Glutamatergic neuron (in vitro differentiated cells): ENCODE measurements at places on chromosomes 12 and 14. TPM values are rescaled to one million over a fixed set of nuclear protein-coding genes. Genes with fewer than 3 reads are reported as not detected.

- H3K27me3 ChIP-seq = peaks cover 2% of the 10 kb centered on the region
- DNase-seq = no peak
- H3K36me3 ChIP-seq = no peaks in the 10 kb centered on the region
- peaks cover 3% of the 10 kb centered on the region for H3K4me1 ChIP-seq
- no peak overlapping the region for H3K4me3 ChIP-seq
- no peak overlapping the region for H3K27ac ChIP-seq
These were observed 100.6 kb downstream of the HEATR5A start for GRCh38 chr14:31319701-31320100.

- no peaks in the 10 kb centered on the region for H3K27me3 ChIP-seq
- DNase-seq = no peak
- H3K4me3 ChIP-seq = no peak overlapping the region
- H3K36me3 ChIP-seq = no peaks in the 10 kb centered on the region
These were observed 58.4 kb downstream of the DCAF5 start for GRCh38 chr14:69094481-69094880.

DNA sequence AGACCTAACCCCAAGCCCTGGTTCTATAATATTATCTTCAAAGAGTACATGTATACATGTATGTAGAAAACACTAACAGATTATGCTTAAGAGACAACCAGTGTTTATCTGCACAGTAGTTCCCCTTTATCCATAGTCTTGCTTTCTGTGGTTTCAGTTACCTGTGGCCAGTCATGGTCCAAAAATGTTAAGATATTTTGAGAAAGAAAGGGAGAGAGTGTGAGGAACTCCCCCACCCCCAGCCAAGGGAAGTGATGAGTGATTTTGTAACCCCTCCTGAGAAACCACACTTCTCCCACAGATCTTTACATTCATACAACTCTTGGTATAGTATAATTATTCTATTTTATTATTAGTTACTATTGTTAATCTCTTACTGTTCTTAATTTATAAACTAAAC, 77.3 kb upstream of the CNTN1 start:
- no peak for DNase-seq
- no peak overlapping the region for H3K27ac ChIP-seq
- no peaks in the 10 kb centered on the region for H3K36me3 ChIP-seq
- H3K4me1 ChIP-seq = peaks cover 10% of the 10 kb centered on the region

DNA sequence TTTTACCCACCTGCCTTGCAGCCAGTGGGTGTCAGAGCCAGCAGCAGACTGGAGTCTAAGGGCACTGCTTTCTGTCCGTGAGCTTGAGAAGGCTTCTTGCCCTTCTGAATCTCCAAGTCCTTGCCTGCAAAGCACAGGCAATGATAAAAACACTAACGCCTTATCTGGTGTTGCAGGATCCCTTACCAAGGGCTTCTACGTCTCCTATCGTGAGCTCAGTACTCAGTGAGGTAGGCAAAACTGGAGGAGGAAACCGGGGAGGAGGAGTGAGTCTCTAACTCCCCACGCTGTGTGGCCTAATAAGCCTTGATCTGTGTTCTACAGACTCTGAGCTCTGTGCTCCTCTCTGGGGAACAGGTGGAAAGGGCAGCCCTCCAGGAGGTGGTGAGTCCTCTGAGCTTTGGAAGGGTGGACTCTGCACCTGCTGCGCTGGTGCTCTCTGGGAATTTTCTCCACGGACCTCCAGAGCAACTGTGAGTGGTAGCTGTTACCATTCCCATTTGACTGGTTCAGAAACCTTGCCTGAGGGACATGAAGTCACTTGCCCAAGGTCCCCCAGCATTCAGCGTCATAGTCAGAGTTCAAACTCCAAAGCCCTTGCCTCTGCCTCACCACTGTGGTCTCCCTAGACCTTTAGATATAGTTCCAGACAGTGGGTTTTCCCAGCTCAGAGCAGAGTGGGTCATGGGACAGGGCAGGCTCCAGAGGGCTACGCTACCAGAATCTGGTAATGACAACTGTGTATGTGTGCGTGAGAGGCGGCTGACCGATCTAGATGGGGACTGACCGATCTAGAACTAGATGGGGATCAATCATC, 7.0 kb upstream of the MARK3 start:
- H3K27ac ChIP-seq = no peak overlapping the region
- DNase-seq = no peak
- H3K4me1 ChIP-seq = no peaks in the 10 kb centered on the region
- peaks cover 6% of the 10 kb centered on the region for H3K27me3 ChIP-seq
- H3K4me3 ChIP-seq = no peak overlapping the region

GRCh38 chr14:103444837-103445524, 59.8 kb downstream of the MARK3 start:
- H3K36me3 ChIP-seq = no peaks in the 10 kb centered on the region
- H3K27ac ChIP-seq = no peak overlapping the region
- no peaks in the 10 kb centered on the region for H3K27me3 ChIP-seq
- H3K4me1 ChIP-seq = peaks cover 7% of the 10 kb centered on the region
- no peak overlapping the region for H3K4me3 ChIP-seq

- DNase-seq = no peak
- H3K27me3 ChIP-seq = peaks cover 5% of the 10 kb centered on the region
- H3K4me1 ChIP-seq = no peaks in the 10 kb centered on the region
- no peak overlapping the region for H3K4me3 ChIP-seq
- no peak overlapping the region for H3K27ac ChIP-seq
- no peaks in the 10 kb centered on the region for H3K36me3 ChIP-seq
These were observed 59.4 kb upstream of the TUNAR start for GRCh38 chr14:95817271-95817670.

DNA sequence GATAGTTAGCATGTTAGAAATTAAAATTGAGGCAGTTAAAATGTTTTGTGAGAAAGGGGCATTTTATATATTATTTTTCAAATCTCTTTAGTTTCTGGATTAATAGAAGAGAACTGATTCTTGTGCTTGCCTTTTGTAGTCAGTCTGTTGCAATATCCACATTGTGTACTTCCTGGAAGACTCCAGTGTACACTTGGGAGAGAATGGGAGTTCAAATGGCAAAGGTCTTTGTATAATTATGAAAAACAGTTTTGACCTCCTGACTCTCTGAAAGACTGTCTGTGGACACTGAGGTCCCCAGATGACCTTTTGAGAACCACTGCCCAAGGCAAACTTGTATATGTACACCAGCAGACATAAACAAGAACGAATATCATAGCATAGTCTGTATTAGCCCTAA, 12.1 kb downstream of the E2F7 start:
- H3K27ac ChIP-seq = no peak overlapping the region
- DNase-seq = no peak
- H3K4me3 ChIP-seq = no peak overlapping the region

DNA sequence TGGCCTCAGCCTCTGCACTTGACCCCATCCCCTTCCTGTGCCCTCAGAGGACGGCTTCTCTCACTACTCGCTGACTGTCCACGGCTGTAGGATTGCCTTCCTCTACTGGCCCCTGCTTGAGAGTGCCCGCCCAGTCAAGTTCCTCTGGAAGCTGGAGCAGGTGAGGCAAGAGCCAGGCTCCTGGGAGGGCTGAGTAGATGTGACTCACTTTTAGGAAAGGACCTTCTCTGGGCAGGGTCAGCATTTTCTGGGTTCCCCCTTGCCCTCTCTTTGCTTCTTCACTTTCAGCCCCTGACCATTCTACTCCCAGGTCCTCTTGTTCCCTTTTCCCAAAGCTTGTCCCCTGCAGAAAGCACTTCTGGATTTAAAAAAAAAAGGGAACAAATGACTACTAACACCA, 7.7 kb downstream of the CLSTN3 start:
- H3K4me3 ChIP-seq = no peak overlapping the region
- H3K27me3 ChIP-seq = peaks cover 18% of the 10 kb centered on the region
- no peaks in the 10 kb centered on the region for H3K4me1 ChIP-seq
- DNase-seq = no peak
- H3K27ac ChIP-seq = no peak overlapping the region
- H3K36me3 ChIP-seq = peaks cover 57% of the 10 kb centered on the region

- no peaks in the 10 kb centered on the region for H3K27me3 ChIP-seq
- DNase-seq = no peak
- peaks cover 7% of the 10 kb centered on the region for H3K36me3 ChIP-seq
- no peak overlapping the region for H3K27ac ChIP-seq
- peaks cover 7% of the 10 kb centered on the region for H3K4me1 ChIP-seq
- H3K4me3 ChIP-seq = no peak overlapping the region
These were observed 165.2 kb downstream of the BTG1 start for GRCh38 chr12:91980389-91980821.

DNA sequence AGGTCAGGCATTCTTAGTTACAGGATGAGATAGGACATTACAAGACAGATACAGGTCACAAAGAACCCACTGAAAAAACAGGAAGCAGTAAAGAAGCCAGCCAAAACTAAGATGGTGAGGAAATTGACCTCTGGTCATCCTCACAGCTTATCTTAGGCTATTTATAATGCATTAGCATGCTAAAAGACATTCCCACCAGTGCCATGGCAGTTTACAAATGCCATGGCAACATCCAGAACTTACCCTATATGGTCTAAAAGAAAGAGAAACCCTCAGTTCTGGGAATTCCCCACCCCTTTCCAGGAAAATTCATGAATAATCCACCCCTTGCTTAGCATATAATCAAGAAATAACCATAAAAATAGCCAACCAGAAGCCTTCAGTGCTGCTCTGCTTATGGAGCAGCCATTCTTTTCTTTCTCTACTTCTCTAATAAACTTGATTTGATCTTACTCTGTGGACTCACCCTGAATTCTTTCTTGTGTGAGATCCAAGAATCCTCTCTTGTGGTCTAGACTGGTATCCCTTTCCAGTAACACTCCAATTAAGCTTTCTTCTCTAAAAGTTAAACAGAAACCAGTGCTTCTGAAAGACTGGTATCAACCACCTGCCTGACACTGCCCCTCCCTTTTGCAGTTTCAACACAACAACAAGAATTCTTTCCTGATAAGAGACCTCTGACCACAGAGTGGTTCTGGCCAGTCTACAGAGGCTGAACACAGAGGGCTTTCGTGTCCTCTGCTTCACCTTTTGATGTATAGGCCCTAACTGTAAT, 86.9 kb downstream of the BCAT1 start:
- DNase-seq = no peak
- no peaks in the 10 kb centered on the region for H3K4me1 ChIP-seq
- H3K27me3 ChIP-seq = no peaks in the 10 kb centered on the region
- no peak overlapping the region for H3K27ac ChIP-seq
- H3K36me3 ChIP-seq = peaks cover 55% of the 10 kb centered on the region

GRCh38 chr14:76862546-76863282, 36.5 kb downstream of the LRRC74A start:
- peaks cover 2% of the 10 kb centered on the region for H3K4me1 ChIP-seq
- no peaks in the 10 kb centered on the region for H3K36me3 ChIP-seq
- no peak for DNase-seq
- H3K27ac ChIP-seq = no peak overlapping the region
- peaks cover 3% of the 10 kb centered on the region for H3K27me3 ChIP-seq

DNA sequence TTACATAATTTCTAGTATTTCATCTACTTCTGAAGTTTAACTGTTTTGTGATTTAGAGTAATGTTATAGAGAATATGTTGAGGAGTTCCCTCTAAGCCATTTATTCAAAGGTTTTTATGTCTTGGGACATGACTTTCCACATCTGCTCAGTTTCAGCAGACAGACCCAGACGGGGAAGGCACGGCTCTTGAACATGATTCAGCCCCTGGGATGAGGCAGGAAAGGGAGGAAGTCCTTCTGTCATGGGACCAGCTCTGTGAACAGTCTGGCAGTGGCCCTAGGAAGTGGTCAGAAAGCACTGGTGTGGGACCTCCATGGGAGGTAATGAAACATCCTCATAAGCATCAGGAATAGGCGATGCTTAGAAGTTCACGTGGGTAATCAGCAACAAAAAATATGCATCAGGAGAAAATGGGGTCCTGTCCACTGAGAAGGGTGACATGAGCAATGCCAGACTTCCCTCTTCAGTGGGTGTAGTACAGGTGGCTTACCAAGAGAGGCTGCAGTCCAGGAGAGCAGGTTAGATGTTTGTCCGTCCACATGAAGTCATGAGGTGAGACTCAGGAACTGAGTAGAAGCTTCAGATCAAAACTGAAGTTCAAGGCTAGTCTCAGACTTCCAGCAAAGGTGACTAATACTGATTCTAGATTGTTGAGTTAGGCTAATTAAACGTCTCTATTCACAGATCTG, 248.5 kb downstream of the IPO8 start:
- peaks cover 13% of the 10 kb centered on the region for H3K36me3 ChIP-seq
- H3K27me3 ChIP-seq = peaks cover 2% of the 10 kb centered on the region
- H3K27ac ChIP-seq = no peak overlapping the region
- DNase-seq = no peak
- H3K4me3 ChIP-seq = no peak overlapping the region
- H3K4me1 ChIP-seq = no peaks in the 10 kb centered on the region

DNA sequence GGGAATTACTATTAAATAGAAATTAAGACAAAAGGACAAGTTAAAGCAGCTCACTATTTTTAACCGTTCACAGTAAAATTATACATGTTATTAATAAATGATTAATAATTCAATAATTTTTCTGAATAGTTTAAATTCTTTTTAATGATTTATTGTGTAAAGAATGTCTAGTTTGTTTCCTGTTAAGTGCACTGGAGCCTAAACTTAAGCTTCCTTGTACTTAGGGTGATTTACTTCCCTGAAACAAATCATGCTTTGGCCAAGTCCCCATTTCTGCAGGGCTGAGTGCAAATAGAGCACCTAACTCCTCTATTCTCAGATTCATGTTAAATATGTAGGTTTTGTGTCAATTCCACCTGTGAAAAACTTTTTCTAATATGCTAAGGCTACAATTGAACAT, 188.9 kb upstream of the PDZRN4 start:
- no peak overlapping the region for H3K27ac ChIP-seq
- H3K4me1 ChIP-seq = no peaks in the 10 kb centered on the region
- no peak for DNase-seq

- no peak for DNase-seq
- no peaks in the 10 kb centered on the region for H3K36me3 ChIP-seq
- H3K4me1 ChIP-seq = no peaks in the 10 kb centered on the region
- H3K4me3 ChIP-seq = no peak overlapping the region
- H3K27me3 ChIP-seq = no peaks in the 10 kb centered on the region
- H3K27ac ChIP-seq = no peak overlapping the region
These were observed 426.0 kb downstream of the DAD1 start for GRCh38 chr14:22163051-22163450.

The ADAM21 gene
- not detected for total RNA-seq

The CELA1 gene
- not detected for total RNA-seq

The ASIC1 gene
- 451 TPM for total RNA-seq

The DPY19L2 gene
- total RNA-seq = 1.8 TPM

The KRT82 gene
- not detected for total RNA-seq

The OAS2 gene
- total RNA-seq = not detected
